AG04450 (cell line): ENCODE measurements at places on chromosomes 6 and 20. TPM values are rescaled to one million over a fixed set of nuclear protein-coding genes. Genes with fewer than 3 reads are reported as not detected.

The ELOVL5 gene
- polyA plus RNA-seq, result 68.3 and 81.6 TPM in 2 replicates

The SLC13A3 gene
- 2.4 and 3.8 TPM in 2 replicates for polyA plus RNA-seq

The KCNK16 gene
- polyA plus RNA-seq, result not detected in 2 replicates

The BTN1A1 gene
- 0.04 TPM in 1 of 2 replicates, not detected in the other for polyA plus RNA-seq

The ADGRF1 gene
- not detected in 2 replicates for polyA plus RNA-seq

DNA sequence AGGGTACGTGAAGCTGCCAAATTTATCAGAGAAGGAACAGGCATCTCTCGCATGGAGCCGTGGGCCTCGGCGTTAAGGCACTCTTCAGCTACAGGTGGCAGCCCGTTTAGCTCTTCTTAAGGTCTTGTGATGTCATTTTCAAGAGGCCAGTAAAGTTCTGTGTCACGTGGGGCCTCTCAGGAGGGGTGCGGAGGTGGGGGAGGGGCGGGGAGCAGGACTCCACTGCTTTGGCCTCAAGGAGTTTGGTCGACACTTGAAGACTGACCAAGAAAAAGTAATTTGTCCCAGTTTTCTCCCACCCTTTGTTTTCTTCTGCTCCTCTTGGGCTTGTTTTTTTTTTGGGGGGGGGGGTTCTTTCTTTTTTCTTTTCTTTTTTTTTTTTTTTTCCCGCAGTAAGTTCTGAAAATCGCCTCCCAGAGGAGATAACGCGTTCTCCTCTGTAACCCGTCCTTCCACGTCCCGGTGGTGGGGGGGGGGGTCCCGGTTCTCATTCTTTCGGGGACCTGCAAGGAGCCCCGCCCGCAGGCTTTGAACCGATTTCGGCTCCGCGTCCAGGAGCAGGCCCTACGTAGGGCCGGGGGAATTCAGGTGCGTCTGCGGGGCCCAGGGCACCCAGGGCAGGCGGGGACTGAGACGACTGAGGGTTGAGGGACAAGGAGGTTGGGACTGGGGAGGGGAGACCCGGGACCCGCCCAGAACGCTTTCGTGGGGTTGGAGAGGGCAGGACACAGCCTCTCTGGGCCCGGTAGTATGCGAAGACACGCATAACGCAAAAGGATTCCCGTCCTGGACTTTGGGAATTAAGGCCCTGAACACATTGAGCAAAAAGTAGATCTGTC, 26.0 kb downstream of the GPX6 start:
- DNase-seq, result peak; percentile 23

DNA sequence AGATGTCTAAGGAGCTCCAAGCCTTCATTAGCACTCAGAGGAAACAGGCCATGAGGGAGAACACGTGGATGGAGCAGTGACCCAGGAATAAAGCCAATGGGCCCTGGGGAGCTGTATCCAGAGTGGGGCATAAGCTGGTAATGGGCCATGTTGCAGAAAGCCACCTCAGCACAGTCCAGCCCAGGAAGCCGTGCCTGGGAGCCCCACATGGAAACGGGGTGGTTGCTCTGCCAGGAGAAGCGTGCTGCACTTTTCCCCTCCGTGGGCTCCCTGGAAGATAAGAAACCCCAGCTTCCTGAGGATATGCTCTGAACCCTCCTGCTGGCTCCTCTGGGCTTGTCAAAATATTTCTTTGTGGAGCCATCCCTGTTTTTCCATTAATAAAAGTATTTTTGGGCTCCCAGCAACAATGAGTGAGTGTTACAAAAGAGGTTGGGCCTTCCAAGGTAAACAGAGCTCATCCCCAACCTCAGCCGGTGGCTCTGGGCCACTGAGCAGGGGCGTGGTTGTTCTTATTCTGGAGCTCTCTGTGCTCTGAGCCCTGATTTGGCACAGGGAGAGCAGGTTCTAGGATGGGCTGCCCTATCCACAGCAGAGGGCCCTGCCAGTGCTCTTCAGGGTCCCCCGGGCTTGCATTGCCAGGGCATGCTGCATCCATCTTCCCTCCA, 31.2 kb upstream of the NFATC2 start:
- DNase-seq, result no peak

DNA sequence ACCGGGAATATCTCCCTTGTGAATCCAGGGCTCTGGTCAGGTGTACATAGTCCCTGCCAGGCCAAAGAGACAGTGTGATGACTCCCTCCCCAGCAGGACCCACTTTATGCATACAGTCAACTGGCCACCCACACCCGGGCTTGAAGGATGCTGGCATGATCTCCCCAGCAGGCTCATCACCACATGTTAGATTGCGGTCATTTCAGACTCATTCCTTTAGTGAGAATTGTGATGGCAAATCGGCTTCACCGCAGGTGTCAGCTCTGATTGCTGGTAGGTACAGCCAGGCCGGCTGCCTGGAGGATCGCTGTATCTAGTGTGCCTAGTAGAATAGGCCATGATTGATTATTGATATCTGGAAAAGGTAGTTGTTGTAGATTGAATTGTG, 24.5 kb downstream of the CD83 start:
- no peak for DNase-seq

DNA sequence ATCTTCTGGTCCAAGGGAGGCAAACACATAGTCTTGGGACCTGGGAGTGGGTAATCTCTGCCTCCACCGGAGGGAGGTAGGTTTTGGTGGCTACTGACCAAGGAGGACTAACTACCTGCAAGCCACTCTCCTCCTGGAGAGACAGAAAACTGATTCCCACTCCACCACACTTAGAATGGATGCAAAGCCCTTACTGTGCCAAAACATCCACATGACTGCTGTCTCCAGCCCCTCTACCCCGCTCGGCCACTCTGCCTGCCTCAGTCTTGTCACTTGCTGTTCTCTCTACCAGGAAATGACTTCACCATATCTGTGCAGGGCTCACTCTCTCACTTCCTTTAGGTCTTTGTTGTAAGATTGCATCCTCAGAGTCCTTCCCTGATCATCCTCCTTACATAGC, 129.5 kb upstream of the ARG1 start:
- DNase-seq, result no peak

GRCh38 chr20:689348-689747, 13.7 kb upstream of the SCRT2 start:
- no peak for DNase-seq

DNA sequence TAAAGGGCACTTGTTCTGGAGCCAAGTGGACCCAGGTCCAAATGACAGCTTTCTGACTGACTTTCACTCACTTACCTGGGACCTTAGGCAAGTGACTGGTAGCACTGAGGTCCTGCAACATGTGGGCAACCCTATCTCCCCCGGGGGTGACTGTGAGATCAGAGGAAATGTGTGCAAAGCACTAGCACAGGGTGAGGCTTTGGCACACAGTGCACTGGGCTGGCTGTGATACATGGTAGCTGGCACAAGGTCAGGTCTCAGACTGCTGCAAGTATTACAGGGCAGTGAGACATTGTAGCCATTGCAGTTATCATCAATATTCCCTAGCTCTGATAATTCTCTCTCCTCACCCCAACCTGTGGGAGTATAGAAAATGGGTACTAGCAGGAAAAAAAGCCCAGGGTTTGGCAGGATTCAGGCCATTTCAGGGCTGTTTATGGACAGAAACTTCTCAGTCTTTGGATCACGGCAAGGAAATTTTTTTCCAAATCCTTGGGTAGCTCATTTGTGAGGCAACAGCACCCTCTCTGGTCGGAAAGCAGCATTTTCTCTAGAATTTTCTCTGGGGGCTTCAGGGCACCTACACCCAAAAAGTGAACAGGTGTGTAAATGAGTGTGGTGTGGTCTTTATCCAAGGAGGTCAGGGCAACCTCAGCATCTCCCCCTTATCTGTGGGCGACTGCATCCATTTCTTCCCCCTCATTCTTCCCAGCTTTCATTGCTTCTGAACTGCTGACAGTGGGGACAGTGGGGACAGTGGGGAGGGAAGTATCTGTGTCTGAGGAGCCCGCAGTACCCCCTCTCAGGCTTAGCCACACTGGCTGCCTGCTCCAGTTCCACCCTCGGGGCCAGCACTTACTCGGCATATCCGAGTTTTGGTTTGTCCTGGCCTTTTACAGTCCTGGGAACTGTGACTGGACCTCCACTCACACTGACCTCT, 148.7 kb upstream of the PHACTR3 start:
- DNase-seq, result no peak

DNA sequence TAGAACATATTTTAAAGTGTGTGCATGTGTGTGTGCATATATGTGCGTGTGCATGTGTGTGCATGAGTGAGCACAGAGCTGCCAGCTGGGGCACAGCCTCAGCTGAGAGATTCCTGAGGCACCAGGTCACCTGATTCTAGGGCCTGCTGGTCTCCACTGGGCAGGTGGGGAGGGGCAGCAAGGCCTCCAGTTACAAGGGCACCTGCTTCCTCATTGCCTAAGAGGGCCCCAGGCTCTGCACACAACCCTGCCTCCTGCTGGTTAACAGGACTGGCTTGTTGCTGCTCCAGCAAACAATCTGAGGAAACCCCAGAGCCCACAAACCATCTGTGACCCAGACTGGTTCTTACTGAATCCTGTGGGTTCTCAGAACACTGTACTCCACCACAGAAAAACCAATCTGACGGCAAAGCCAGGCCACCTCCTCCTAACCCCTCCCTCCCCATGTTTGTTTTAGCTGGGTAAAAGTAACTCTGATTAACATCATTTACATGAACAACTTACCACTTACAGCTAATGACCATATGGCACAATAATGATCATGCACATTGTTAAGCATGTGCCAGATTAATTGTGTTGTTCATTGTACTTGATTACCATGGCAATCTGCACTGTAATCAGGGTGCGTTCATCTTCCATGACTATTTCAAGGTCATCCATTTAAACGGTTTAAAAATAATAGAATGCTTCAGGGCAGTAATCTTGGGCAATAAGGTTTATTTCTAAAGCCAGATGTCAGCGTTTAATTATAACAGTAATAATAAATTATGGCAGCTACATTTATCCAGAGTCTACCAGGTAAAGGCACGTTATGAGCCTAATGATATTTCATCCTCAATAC, 23.1 kb upstream of the UBE2J1 start:
- no peak for DNase-seq

DNA sequence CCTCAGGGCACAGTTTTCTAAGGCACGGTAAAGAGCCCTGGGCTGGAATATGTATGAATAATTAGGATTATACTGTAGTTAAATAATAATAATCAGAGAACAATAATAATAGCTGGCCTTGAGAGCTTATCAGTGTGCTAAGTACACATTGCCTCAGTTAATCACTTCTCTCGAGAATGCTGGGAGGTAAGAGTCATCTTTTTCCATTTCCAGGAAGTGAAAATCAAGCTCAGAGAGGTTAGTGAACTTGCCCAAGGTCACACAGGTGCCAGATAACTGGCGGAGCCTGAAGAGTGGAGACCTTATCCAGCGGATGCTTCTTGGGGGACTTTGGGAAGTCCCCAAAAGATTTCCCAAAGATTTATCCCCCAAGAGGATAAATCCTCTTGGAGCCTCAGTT, 19.4 kb upstream of the CBFA2T2 start:
- no peak for DNase-seq

DNA sequence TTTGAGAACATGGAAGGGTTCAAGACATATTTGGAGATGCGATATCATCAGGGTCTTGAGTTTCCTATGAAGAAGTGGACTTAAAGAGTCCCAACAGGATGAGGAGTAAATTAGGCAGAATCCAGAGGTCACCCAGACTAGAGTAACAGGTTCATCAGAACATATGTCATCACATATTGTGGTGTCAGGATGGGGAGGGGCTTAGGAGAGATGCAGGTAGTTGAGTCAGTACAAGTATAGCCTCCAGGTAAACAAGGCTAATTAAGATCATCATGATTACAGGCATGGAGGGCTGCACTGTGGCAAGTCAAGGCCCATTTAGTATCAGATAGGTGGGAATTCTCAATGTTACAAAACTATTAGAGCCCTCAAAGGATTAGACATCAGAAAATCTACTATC, 90.1 kb upstream of the PAK5 start:
- DNase-seq, result no peak

DNA sequence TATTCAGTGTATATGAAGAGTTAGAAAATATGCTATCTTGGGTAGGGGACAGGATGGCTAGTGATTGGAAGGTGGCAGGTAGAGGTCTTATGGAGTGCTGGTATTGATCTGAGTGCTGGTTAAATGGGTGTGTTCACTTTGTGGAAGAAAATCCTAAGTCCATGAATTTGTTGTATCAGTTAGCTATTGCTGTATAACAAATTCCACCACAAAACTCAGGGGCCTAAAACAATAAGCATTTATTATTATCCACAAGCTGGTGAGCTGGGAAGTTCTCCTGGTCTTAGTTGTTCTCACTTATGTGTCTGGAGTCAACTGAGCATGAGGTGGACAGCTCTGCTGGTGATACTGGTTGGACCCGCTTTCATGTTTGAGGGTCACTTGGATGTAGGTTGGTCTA, 212.2 kb upstream of the PLCB4 start:
- DNase-seq, result no peak

DNA sequence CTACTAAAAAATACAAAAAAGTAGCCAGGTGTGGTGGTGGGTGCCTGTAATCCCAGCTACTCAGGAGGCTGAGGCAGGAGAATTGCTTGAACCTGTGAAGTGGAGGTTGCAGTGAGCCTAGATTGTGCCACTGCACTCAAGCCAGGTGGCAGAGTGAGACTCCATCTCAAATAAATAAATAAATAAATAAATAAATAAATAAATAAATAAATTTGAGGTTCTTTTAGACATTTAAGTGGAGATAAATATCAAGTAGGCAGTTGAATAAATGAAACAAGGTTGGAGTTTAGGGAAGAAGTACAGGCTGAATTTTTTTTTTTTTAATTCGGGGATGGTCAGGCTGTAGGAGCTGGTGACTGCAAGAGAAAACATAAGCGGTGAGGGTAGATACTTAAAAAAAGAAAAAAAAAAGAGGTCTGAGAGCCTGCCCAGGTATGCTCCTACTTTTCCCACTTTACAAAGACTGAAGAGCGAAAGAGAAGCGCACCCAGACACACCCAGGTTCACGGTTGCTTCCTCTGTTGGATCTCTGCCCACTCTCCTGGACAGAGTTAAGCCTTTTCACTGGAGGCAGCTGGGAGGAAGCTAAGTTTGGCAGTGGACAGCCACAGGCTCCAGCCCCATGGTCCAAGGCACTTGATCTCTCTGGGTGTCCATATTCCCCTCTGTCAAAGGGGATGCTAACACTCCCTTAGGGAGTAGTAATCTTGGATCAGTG, 100.9 kb upstream of the PRDM1 start:
- no peak for DNase-seq

- no peak for DNase-seq
These were observed 81.3 kb downstream of the RPP40 start for GRCh38 chr6:4922488-4923037.

DNA sequence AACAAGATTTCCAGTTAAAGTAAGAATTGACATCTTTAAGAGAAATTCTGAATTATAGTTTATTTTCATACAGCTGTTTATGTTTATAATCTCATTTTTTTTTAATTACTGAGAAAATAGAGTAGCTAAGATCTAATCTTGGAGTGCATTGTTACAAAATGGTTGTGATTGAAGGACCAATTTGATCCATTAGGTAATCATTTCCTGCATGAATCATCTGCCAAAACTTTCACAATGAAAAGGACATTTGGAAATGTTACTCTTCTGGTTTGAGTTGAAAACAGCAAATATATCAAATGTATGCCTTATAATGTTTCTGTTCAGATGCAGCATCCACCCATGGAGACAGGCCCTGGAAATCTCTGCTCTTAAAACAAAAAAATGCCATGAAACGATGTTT, 19.0 kb downstream of the TUBB2A start:
- DNase-seq, result no peak
